ENCODE measurements at places on chromosomes 2 and 18.

- no peak for DNase-seq
Observed at GRCh38 chr2:152541712-152542111, 175.5 kb downstream of the PRPF40A start.

- DNase-seq, result peak; percentile 10
Observed at GRCh38 chr18:62578980-62579511, 56.2 kb downstream of the ZCCHC2 start.

DNA sequence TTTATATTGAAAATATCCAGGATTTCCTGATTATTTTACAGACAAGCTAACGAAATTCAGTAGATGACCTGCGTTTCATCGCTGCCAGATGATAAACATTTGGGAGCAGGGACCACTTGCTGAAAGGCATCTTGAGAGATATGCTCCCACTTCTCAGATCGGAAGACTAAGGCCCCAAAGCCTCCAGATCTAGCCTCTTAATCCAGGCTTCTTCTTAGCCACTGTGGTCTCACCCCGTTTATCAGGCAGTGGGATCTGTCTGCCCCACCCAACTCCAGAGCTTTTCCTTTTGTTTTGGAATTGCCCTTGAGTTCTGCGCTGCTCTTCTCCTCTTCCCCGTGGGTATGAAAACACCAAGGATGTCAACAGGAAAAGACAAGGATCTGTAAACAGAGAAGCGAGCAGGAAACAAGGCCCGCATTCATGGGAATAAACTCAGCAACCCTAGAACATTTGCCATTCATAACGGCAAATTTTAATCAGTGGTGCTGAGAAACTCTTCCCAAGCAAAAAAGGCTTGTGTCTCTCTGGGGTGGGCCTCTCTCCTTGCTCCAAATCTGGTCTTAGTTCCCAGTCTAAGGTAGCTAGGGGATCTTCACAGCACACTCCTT lies 21.4 kb downstream of the MYL12B start:
- DNase-seq, result no peak

DNA sequence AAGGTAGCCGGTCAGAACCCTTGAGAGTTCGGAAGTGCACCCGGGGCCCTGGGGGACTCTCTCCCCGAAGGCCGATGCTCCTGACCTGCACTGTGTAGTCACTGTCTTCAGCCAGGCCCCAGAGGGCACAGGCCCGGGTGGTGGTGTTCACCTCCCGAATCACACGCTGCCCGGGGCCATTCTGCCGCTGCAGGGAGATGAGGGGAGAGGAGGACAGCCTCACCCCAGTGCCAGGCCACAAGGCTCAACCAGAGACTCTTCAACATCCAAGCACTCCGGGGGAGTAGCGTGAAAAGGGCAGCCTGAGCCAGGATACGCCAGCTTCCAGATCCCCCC lies 1.1 kb downstream of the FNDC4 start:
- no peak for DNase-seq

GRCh38 chr2:190110131-190110530 lies 47.6 kb upstream of the MSTN start:
- no peak for DNase-seq

GRCh38 chr2:228599781-228600180 lies 418.3 kb upstream of the SPHKAP start:
- no peak for DNase-seq

GRCh38 chr2:58054264-58054663 lies 7.7 kb downstream of the VRK2 start:
- no peak for DNase-seq

GRCh38 chr2:64646007-64646880 lies 7.5 kb downstream of the SERTAD2 start:
- no peak for DNase-seq

DNA sequence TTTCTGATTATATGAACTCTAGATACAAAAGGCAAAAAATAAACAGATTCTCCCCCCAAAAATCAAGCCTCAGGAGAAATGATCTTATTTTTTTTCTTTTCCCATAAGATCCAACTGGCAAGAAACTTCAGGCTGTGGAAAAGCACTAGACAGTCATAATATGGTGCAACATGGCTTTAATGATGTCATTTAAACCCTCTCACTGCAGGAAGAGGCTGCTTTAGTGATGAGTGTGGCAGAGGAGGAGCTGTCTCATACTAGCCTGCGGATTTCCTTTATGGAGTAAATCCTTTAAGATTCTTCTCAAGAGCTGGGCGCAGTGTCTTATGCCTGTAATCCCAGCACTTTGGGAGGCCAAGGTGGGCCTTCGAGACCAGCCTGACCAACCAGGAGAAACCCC lies 83.3 kb upstream of the CD28 start:
- no peak for DNase-seq

- DNase-seq, result no peak
Observed at GRCh38 chr2:65121-65520, 18.8 kb upstream of the FAM110C start.

GRCh38 chr2:167844714-167845530 lies 402.5 kb downstream of the STK39 start:
- no peak for DNase-seq

DNA sequence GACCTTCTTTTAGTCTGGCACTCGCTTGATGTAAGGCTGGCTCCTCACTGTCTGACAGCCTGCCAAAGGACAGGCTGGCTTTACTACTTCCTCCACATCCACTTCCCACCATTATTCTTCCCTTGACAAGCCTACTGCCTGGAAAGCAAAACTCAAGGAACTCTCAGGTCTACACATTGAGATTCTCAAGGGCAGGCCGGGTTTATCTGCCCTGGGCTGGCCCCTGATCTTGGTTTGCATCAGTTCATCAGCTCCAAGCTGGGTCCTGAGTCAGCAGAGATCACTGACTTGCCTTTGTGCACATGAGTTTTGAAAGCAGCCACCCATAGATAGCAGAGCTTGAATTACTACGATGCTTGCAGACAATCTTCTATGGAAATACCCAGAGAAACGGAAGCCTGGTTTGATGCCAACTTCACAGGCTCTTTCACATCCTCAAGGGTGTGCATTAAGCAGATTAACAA lies 53.9 kb downstream of the KCTD18 start:
- DNase-seq, result no peak

All from urinary bladder (tissue), 4 donors.